ENCODE measurements at places on chromosomes 6 and 20.

GRCh38 chr6:31317036-31317435 is 39.9 kb downstream of the HLA-B start:
- no peak for DNase-seq

GRCh38 chr6:159804504-159804903 is 4.4 kb downstream of the PNLDC1 start:
- DNase-seq, result no peak

GRCh38 chr20:19660808-19661378 is 97.2 kb upstream of the RIN2 start:
- no peak for DNase-seq

- DNase-seq, result peak; percentile 31
These were observed 4.7 kb upstream of the NPBWR2 start for GRCh38 chr20:64111841-64112641.

- DNase-seq, result no peak
These were observed 121.6 kb downstream of the OGFRL1 start for GRCh38 chr6:71410164-71410566.

DNA sequence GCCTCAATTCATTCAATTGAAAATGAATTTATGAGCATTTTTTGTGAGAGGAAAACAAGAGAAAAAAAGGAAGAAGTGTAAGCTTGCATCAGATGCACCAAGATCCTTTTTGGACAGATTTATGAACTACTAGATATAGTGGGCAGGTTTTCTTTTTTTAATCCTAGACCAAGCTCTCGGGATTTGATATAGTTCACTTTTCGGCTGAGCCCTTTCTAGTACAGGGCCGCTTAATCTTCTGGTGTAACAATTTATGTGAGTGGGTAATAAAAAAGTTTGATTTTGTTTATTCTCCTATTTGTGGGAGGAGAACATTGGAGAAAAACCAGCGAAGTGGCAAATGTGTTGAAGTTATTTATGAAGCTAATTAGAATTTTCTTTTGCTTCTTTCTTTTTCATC is 538.0 kb downstream of the UTRN start:
- no peak for DNase-seq

DNA sequence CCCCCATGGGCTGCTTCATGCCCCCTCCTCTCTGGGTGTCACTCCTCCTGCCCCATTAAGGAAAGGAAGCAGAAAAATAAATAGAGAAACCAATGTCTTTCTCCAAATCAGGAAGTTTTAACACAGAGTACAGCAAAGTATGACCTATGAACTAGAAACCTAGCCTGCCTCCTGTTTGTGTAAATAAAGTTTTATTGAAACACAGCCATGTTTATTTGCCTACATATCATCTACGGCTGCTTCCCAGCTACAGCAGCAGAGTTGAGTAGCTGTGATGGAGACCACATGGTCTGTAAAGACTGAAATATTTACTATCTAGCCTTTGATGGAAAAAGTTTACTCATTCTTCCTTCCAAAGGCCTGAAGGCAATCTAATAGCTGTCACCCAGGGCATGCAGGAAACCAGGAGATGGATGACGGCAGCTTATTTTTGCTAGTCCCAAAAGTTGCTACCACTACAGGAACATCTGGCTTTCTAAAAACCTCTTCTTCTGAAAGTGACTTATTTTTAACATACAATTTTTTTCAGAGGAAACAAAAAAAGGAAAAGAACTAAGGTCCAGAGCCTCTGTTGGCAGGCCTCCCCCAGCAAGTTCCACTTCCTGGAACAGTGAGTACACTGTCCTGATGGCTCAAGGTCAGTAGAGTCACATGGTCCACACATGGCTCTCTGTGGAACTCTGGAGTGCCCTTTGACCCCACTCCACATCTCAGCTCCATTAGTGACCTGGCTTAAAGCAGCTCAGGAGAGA is 287.8 kb downstream of the PTPRT start:
- DNase-seq, result no peak

GRCh38 chr6:165968408-165968807 is 199.2 kb downstream of the TBXT start:
- DNase-seq, result no peak

- peak; percentile 57 for DNase-seq
These were observed 336 bp upstream of the LY6G5C start for GRCh38 chr6:31681135-31681671.

DNA sequence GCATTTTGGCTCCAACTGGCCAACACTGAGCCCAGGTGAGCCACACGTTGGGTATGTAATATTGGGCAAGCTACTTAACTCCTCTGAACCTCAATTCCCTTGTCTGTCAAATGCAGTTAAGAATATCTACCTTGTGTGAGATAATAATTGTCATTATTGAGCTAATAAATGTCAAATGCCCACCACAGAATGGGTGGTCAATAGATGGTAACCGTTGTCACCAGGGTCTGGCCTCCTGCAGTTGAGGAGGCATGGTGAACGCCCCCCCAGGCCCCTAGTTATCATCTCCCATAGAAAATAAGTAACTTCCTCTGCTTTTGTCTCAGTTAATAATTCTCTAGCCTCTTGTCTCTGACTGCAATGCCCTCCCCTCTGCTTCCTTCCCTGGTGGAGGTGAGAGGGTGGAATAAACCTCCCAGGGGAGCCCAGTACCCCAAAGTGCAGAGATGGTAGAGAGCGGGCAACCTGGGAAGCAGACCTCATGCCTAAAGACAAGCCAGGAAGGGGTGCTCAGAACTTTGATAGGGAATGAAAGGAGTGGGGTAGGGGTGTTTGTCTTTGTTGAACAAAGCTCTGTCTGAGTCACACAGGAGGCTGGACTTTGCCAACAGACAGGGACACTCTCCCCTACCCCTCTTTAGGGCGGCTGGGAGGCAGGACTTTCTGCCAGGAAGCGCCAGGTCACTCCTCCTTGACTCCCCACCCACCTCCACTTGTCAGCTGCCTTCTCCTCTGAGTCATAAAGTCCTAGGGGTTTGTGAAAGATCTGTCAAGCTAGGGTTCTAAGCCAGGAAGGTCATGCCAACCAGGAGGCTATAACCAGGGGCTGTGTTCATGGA is 1.3 kb upstream of the UNC5CL start:
- no peak for DNase-seq

Measured in activated CD8-positive, alpha-beta memory T cell treated with anti-CD3 and anti-CD28 coated beads, Interleukin-2, amount 10 ng/mL, durations not matched to agents 7 days and 5 days (primary cell).